Osteoblast (primary cell): ENCODE measurements at places on chromosomes 4 and X.

DNA sequence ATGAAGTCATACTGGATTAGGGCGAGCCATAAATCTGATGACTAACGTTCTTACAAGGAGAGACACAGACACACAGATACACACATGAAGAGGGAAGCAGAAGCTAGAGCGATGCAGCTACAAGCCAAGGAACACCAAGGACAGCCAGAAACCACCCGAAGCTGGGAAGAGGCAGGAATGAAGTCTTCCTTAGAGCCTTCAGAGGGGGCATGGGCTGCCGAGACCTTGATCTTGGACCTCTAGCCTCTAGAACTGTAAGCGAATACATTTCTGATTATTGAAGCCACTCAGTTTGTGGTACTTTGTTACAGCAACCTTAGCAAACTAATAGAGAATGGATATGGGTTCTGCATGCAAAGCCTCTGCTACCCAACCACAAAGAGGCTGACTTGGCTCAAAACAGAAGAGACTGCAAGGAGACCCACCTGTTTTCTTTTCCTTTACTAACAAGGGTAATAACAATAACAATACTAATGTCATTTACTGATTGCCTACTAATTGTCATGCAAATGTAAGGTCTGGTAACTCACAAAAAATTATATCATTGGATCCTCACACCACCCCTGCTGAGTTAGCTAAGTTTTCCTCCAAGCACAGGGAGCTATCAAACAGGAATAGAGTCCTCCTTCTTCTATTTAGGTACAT lies 10.1 kb upstream of the LDB2 start:
- H3K27me3 ChIP-seq: no peaks in the 10 kb centered on the region
- no peaks in the 10 kb centered on the region for H3K4me1 ChIP-seq
- no peak overlapping the region for H3K27ac ChIP-seq

DNA sequence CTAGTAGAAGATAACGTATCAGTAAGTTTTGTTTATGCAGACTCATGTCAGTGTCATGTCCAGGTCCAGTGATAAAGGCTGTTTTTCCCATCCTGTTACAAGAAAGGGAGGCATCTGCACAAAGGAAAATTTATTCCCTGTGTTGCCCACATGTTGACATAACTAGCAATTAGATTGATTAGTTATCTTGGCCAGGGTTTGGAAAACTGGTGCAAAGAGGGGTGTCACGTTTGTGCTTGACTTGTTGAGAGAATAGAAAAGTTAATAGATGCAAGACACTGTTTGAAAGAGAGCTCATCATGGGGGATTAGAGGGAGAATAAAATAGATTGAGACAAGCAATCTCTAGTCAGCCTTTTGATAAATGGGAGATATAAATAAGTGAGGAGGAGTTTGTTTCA lies 1357.0 kb upstream of the AGA start:
- H3K4me3 ChIP-seq: no peak overlapping the region
- no peaks in the 10 kb centered on the region for H3K27me3 ChIP-seq
- no peaks in the 10 kb centered on the region for H3K36me3 ChIP-seq
- no peak for DNase-seq
- H3K4me1 ChIP-seq: no peaks in the 10 kb centered on the region
- no peak overlapping the region for H3K27ac ChIP-seq

DNA sequence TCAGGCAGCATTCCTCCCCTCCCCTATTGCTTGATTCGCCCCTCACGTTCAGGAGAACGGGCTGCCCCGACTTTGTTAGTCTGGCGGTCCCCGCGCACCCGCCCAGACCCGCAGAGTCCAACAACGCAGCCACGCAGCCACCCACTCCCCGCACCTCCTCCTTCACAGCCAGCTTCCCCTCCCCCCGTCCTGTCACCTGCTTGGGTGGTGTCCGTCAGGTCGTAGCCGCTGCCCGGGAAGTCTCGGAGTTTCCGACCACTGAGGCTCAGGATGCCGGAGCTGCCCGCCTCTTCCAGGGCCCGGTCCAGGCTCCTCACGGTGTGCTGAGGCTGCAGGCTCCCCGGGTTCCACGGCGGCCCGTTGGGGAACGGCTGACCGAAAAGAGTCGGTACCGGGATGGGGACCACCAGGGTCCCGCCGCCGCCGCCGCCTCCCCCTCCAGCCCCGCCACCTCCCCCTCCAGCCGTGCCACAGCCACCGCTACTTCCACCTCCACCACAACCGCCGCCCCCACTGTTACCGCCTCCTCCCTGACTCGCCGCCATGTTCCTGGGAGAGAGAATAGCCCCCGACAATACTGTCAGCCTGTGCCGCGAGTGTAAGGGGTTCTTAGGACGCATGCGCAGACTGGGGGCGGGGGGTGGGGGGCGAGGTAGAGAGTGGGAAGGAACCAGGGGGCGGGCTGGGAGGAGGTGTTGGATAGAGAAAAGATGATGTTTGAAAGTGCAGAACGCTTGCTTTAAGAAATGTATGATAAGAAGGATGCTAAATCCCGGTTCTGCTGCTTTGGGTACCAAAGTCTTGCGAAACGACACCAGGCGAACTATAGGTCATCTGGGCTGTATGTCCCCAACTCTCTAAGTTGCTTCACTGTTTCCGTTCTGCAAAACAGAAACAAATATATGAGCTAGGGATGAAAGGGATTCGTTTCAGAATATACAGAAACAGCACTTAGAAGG lies at the start of gene LRCH2:
TSS of gene LRCH2 (minus strand) at position 600 of the 959 bp plus-strand sequence. CDS start at position 545, 55 bp downstream.
- peak within 1 kb of the TSS; percentile 73 for H3K4me3 ChIP-seq
- H3K4me1 ChIP-seq: no peaks in the 10 kb centered on the region
- H3K36me3 ChIP-seq: no peaks in the 10 kb centered on the region
- DNase-seq: no peak
- H3K27ac ChIP-seq: no peak within 1 kb of the TSS

- H3K4me3 ChIP-seq: no peak overlapping the region
- no peak for DNase-seq
- H3K27me3 ChIP-seq: no peaks in the 10 kb centered on the region
- no peaks in the 10 kb centered on the region for H3K4me1 ChIP-seq
- no peak overlapping the region for H3K27ac ChIP-seq
These were observed 435.8 kb downstream of the MAGEB5 start for GRCh38 chrX:26651755-26652154.
